ENCODE measurements at places on chromosomes 11 and 22. TPM values are rescaled to one million over a fixed set of nuclear protein-coding genes. Genes with fewer than 3 reads are reported as not detected.

The IL18 gene
- not detected for total RNA-seq

The MUC15 gene
- total RNA-seq: not detected

The RTN3 gene
- total RNA-seq: 97.9 TPM

The BTBD18 gene
- total RNA-seq: not detected

The ABCC8 gene
- total RNA-seq: not detected

The OR2D2 gene
- not detected for total RNA-seq

The TUB gene
- 6.3 TPM for total RNA-seq

The FSHB gene
- not detected for total RNA-seq

The RCOR2 gene
- total RNA-seq: 3.4 TPM

The SLC6A5 gene
- not detected for total RNA-seq

The C22orf42 gene
- total RNA-seq: not detected

The WBP2NL gene
- not detected for total RNA-seq

The MMP12 gene
- not detected for total RNA-seq

The AGBL2 gene
- not detected for total RNA-seq

The KCTD21 gene
- total RNA-seq: 25.1 TPM

The KRTAP5-2 gene
- total RNA-seq: not detected

The OR5P2 gene
- not detected for total RNA-seq

The WNT11 gene
- not detected for total RNA-seq

The TRIM77 gene
- total RNA-seq: not detected

The MUC2 gene
- total RNA-seq: not detected

The GSTT2 gene
- total RNA-seq: not detected

The PLEKHB1 gene
- not detected for total RNA-seq

The SCUBE1 gene
- not detected for total RNA-seq

The ARHGAP20 gene
- 0.90 TPM for total RNA-seq

The OR8B4 gene
- total RNA-seq: not detected

The PHETA2 gene
- 15.4 TPM for total RNA-seq

The GLYAT gene
- total RNA-seq: not detected

All from cardiac atrium fibroblast (primary cell).